ENCODE measurements at places on chromosomes 2 and 18.
A peak's percentile ranks its signal among the peaks of the same experiment; 100 is the strongest.

DNA sequence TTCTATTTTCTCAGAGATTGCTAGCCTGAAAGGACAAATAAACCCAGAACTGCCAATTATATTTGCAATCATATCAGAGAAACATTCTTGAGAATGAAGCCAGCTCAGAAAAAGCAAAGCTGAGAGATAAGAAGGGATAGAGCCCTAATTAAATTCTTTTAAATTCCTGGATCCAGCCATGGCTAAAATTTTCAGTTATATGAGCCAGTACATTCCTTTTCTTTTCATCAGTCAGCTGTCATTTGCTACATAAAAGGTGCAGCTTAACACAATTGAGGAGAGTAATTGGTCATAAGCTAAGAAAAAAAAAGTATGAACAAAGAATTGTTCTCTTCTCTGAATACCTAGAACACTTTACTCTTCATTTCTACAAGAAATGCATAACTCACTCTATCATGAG is 303.5 kb upstream of the FIGN start:
- no peak for DNase-seq

DNA sequence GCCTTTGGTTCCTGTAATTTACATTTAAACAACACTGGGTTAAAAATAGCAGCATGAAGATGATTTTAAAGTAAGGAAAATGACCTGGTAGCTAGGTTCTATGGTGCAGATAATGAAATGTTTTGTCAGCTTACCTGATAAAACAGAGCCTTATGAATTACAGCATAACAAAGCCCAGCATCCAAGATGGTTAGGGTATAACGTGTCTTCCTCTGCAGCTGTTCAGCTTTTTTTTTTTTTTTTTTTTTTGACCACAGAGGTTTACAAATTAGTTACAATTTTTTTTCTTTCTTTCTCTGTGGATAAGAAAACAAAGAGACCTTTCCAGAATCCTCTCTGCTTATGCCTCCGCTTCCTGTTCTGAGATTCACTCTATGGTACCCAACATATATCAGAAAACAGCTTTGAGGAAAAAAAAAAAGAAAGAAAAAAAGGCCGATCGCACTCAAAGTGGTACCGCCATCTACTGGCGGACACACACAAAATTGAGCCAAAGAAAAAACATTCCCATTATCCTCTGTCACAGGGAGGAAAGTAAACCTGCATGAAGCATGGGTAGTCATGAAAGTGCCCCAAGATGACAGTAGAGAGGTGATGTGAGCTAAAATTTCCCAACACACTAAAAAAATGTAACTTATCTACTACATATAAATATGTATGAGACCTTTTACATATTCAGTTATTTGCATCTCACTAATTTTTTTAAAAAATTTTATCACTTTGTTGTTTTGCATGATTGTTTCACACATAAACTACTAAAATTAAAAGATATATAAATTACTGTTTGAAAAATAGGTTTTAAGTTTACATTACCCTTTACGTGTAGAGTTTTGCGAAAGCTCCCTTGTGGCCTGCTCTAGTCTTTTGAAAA is at the start of gene SCN3A:
SCN3A (minus strand) TSS at position 362 of the 871 bp plus-strand sequence. CDS start 27,656 bp downstream, outside the sequence.
- peak; percentile 17 for DNase-seq

- DNase-seq, result no peak
These were observed 111.5 kb downstream of the CYRIA start for GRCh38 chr2:16554060-16554583.

DNA sequence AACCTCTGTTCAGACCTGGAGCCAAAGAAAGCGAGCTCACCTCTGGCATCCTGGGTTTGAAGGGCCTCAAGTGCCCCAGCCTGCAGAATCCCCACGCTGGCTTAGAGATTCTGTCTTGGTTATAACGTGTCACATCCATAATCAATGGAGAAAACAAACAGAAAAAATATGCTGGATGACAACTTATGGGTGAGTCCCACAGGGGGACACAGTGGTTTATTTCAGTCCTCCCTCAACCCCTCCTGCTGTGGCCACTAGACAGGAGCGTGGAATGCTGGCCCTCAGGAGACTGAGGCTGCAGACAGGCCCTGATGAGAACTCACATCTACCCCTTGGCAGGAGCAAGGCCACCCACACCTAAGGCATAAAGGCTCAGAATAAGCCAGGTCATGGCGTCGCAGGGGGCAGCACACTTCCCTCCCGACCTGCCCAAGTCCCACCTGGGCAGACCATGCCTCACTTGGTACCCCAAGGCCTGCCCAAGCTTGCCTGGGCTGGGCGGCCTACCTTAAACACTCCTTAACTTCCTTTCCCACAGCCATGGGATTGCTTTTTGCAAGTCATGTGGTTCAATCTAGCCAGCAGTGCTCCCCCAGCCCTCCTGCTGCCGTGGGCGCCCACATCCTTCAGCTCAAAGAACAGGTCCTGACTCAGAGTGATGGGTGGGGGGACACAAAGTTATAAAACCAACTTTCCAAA is 19.9 kb downstream of the COX7A2L start:
- DNase-seq, result no peak

DNA sequence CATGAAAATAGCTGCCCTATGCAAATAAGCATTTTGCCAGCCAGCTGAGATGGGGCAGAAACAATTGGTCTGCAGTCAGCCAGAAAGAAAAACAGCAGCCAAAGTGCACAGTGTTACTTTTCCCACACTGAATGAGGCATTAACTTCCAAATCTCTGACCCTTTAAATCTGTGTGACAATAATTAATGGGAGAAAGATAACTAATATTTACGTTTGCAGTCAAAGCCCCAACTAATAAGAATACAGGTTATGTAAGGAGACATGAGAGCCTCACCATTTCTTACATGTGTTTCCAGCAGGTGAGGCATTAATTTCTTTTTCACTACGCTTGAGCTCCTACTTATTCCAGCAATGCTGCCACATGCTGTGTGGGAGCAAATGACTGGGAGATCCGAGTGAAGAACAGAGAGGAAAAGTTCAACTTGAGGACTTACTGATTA is 339.0 kb downstream of the SATB2 start:
- DNase-seq, result no peak

DNA sequence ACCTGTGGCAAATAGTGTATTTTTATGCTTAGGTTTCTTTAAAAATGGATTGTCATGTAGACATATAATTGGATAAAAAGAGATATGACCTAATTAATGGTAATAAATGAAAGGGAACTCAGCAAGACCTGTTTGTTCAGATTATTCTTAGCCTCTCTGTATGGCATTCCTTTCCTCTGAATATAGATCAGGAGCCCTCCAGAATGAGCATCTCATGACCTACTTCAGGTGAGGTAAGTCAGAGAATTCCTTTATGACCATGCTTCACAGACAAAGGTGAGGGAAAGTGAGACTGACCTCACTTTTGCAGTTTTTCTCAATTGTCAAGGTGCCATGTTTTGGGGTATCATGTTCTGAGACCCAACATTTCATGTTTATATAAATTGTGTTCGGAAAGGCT is 1744.3 kb upstream of the PIK3C3 start:
- DNase-seq, result no peak

DNA sequence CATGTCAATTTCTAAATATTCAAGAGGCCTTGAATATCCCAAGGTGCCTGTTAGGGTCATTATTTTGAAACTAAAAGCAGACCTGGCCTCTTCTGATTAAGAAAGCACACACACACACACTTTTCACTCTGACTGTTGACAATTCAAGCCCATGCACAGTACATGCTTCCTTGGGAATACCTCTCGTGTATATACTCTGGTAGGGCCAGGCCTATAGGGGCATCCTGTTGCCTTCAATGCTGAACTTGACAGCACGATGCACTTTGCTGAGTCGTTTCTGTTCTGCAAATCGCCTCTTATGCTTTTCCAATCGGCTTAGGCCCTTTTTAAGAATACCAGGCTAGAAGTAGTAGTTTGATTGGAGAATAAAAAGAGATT is 40.6 kb downstream of the IWS1 start:
- DNase-seq, result no peak

- no peak for DNase-seq
These were observed 42.6 kb upstream of the MAPRE2 start for GRCh38 chr18:34998661-34999060.

DNA sequence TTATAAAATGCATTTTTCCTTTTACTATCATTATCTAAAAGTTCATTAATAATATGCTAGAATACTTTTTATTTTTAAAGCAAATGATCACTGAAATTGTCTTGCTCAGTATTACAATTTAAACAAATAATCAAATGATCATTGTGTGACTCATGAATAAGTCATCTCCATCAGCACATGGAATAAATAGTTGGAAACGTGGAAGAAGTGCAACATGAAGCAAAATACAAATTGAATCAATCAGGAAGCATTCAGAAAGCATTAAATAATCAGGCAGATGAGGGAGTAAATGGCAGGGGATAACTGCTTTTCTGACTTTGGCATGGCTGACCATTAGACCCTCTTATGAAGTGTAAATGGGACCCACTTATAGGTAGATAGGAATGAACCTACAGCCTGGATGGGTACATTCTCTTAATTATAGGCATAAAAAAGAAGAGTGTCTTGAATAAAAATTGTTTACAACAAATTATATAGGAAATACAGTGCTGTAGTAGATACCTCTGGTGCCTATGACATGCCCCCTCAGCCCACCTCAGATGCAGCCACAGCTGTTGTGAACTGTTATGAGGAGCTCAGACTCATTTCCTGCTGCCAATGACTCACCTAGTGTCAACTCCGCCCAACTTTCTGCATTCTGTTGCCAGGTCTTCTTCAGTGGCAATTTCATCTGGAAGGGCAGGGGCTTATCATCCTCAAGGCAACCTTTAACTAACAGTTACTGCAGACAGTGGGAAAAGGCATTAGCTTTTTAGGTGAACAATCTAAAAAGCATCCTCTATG is 936.0 kb downstream of the TRIB2 start:
- DNase-seq, result peak; percentile 29

GRCh38 chr2:221254299-221254698 is 317.8 kb downstream of the EPHA4 start:
- DNase-seq, result no peak

GRCh38 chr2:26891-27290 is 19.4 kb downstream of the FAM110C start:
- no peak for DNase-seq

GRCh38 chr18:75088622-75089211 is 120.2 kb downstream of the PTGR3 start:
- no peak for DNase-seq

DNA sequence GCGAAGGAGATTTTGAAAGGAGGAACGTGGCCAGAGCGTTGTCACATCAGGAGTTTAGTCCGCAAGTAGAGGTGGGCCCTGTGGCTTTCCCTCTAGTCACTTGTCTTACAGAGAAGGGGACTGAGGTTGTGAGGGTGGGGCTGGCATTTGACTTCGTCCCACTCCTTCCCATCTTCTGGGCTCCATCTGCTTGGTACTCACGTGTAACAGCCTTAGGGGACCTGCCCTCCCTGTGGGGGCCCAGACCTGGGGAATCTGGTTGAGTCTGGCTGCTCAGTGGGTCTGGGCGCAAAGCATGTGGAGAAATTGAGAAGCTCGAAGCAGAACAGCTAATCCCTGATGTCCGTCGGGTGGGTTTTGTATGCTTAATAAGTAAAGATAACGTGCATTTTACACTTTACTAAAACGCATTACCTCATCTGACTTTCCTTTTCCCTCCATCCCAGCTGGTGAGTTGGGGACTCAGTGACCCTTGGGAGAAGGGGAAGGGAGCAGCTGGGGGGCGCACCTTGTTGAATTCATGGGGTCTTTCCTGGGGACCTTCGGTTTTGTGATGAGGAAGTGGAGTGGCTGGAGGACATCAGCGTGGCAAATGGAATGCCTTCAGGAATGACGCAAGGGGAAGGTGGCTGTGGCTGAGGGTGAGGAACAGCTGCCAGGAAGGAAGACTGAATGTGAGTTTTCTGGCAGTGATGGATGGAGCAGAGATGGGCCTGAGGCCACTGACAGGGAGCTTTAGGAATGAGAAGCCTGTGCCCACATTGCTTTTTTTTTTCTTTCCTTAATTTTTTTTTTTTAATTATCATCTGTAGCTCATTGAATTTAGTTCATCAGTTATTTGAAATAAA is 44.8 kb downstream of the ASAP2 start:
- DNase-seq, result peak; percentile 67

DNA sequence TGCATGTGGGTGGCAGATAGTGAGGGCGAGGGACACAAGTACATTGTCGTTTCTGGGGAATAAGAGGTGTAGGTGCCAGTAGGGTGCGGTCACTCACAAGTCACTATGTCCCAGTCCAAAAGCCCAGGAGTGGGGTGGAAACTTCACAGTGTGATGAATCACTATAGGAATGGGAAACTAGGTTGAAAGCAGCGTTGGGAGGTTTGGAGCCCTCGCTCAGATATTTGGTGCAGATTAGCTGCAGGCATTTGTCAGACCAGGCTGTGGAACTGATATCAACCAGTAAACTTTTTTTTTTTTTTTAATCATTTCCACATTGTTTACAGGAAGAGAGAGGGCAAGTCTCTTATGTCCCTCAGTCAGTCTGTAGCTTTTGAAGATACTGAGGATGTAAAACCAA is 121.8 kb downstream of the CERS6 start:
- DNase-seq, result no peak

DNA sequence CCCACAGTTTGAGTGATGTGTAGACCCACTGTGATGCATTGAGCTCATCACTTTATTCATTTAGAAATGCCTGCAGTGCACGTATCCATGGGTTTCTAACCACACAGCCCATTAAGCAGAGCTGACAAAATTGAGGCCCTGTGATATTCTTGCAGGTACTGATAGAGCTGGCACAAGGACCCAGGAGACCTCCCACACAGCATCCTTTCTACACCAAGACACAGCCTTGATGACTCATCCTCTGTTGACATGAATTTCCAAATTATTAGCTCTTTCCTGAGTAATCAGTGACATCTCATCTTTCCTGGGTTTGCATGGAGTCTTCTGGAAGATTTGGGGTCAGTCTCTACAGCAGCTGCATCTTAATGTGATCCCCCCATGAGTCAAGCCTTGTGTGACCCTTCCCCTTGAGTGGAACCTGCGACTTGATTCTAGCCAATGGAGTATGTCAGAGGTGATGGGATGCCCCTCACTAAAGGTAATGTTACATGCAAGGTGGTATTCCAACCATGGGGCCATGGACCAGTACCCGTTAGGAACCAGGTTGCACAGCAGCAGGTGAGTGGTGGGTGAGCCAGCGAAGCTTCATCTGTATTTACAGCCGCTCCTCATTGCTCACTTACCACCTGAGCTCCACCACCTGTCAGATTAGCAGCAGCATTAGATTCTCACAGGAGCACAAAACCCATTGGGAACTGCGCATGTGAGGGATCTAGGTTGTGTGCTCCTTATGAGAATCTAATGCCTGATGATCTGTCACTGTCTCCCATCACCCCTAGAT is 181.1 kb upstream of the ARL4C start:
- DNase-seq, result no peak

GRCh38 chr2:130261099-130261498 is 62.9 kb upstream of the TUBA3E start:
- DNase-seq, result no peak

- no peak for DNase-seq
These were observed 194.9 kb downstream of the RIT2 start for GRCh38 chr18:42920621-42921020.

- no peak for DNase-seq
These were observed 6.0 kb upstream of the ALLC start for GRCh38 chr2:3651691-3652648.

DNA sequence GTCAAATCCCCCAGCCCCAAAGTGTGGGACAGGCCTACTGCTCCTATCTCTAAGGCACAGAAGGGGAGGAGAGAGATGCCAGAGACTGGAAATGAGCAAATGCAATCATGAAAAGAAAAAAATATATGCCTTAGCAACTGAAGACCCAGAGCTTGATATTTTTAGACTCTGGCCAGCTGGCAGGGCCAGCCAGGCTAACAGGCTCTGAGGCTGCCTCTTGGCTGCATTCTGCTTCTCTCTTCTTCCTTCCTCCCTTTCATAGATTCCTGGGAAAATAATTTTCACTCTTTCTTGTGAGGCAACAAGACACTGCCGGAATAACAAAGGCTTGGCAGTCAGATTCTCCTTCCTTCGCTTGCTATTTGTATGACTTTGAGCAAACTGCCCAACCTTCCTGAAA is 209.1 kb downstream of the RAD51AP2 start:
- DNase-seq, result no peak
